ENCODE measurements at places on chromosomes 2 and 18.
A peak's percentile ranks its signal among the peaks of the same experiment; 100 is the strongest.

- H3K27ac ChIP-seq = no peak overlapping the region
- H3K36me3 ChIP-seq = peaks cover 13% of the 10 kb centered on the region
- H3K4me1 ChIP-seq = peaks cover 1% of the 10 kb centered on the region
- H3K27me3 ChIP-seq = no peaks in the 10 kb centered on the region
- DNase-seq = no peak
Measured at GRCh38 chr2:71133603-71134002, 3.2 kb downstream of the MPHOSPH10 start.

DNA sequence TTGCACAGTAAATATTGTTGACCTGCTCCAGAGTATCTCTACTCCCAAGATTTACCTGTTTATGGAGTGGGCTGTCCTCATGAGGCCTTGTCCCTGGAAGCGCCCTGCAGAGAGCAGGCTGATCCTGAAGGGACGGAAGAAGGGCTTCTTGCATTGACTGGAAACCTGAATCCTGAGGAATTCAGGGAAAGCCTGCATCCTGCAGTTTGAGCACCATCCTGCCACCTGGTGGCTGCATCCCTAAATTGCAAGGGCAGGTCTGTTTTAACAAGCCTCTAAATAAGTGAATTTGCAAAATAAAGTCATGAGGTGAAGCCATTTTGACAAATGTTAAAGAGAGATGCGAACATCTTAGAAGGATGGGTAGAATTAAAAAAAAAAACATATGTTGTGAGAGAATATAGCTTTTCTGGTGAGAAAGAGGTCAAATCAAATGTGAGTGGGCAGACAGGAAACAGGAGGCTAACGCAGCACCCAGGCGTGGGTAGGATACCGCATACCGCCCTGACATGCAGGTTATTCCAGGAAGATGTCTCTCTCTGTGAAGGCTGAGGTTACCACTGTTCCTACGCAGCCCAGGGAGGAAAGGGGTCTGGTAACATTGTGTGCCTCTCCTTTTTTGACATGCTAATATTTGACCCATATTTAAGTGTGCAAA lies 754.9 kb downstream of the RNF144A start:
- peaks cover 3% of the 10 kb centered on the region for H3K27me3 ChIP-seq
- peak; percentile 50 for DNase-seq
- peaks cover 1% of the 10 kb centered on the region for H3K36me3 ChIP-seq
- H3K4me3 ChIP-seq = no peak overlapping the region
- H3K4me1 ChIP-seq = no peaks in the 10 kb centered on the region

- no peak for DNase-seq
- H3K4me1 ChIP-seq = peaks cover 8% of the 10 kb centered on the region
- no peak overlapping the region for H3K27ac ChIP-seq
Measured at GRCh38 chr2:169291517-169291916, 70.8 kb downstream of the LRP2 start.

- no peak for DNase-seq
- H3K4me3 ChIP-seq = no peak overlapping the region
- no peaks in the 10 kb centered on the region for H3K36me3 ChIP-seq
- no peaks in the 10 kb centered on the region for H3K27me3 ChIP-seq
- no peak overlapping the region for H3K27ac ChIP-seq
- H3K4me1 ChIP-seq = peaks cover 2% of the 10 kb centered on the region
Measured at GRCh38 chr2:216789081-216789480, 70.8 kb downstream of the TNP1 start.

- no peak overlapping the region for H3K27ac ChIP-seq
- no peaks in the 10 kb centered on the region for H3K36me3 ChIP-seq
- H3K27me3 ChIP-seq = no peaks in the 10 kb centered on the region
- DNase-seq = no peak
- H3K4me3 ChIP-seq = no peak overlapping the region
Measured at GRCh38 chr2:211877061-211877460, 661.5 kb downstream of the ERBB4 start.

DNA sequence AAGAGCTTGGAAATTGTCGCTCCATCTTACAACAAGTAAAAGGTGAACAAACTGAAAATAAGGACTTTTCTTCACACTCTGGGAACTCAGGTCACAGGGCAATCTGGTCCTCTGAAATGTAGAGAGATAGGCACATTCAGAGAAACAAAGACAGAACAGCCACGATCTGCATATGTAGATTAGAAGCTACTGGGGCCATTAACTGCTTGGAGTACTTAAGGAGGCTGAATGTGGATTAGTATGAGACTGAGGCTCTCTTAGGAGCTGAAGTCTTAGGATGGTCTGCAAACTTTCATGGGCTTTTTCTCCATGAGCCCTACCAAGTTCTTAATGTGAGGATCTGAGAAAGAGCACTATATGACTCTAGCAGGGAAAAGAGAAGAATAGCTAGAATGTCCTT lies 265.3 kb upstream of the NXPH2 start:
- no peak overlapping the region for H3K27ac ChIP-seq
- H3K4me3 ChIP-seq = no peak overlapping the region
- H3K27me3 ChIP-seq = no peaks in the 10 kb centered on the region
- no peaks in the 10 kb centered on the region for H3K36me3 ChIP-seq

DNA sequence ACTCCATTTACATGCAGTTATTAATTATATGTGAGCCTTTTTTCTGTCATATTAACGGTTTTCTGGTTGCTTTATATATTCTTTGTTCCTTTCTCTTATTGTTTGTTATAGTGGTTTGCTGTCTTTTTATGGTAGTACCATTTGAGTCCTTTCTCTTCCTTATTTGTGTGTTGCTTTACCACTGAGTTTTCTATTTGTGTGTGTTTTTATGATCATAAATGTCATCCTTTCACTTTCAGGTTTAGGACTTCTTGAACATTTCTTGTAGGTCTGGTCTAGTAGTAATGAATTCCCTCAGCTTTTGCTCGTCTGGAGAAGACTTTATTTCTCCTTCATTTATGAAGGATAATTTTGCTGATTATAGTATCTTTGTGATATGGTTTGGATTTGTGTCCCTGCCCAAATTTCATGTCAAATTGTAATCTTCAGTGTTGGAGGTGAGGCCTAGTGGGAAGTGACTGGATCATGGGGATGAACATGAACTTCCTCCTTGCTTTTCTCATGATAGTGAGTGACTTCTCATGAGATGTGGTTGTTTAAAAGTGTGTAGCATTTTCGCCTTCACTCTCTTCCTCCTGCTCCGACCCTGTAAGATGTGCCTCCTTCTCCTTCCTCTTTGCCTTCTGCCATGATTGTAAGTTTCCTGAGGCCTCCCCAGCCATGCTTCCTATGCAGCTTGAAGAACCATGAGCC lies 11.5 kb downstream of the GCC2 start:
- no peaks in the 10 kb centered on the region for H3K4me1 ChIP-seq
- no peak overlapping the region for H3K4me3 ChIP-seq
- peaks cover 66% of the 10 kb centered on the region for H3K36me3 ChIP-seq
- H3K27me3 ChIP-seq = no peaks in the 10 kb centered on the region
- no peak for DNase-seq

- no peak overlapping the region for H3K27ac ChIP-seq
- no peak overlapping the region for H3K4me3 ChIP-seq
- no peak for DNase-seq
- H3K4me1 ChIP-seq = peaks cover 9% of the 10 kb centered on the region
- H3K36me3 ChIP-seq = no peaks in the 10 kb centered on the region
- peaks cover 8% of the 10 kb centered on the region for H3K27me3 ChIP-seq
Measured at GRCh38 chr2:99821572-99821971, 320.8 kb downstream of the AFF3 start.

GRCh38 chr2:105868060-105868459 lies 123.3 kb downstream of the NCK2 start:
- DNase-seq = no peak
- H3K4me1 ChIP-seq = peaks cover 27% of the 10 kb centered on the region
- H3K27me3 ChIP-seq = no peaks in the 10 kb centered on the region
- H3K27ac ChIP-seq = peak overlapping the region; percentile 75
- H3K4me3 ChIP-seq = no peak overlapping the region
- H3K36me3 ChIP-seq = peaks cover 6% of the 10 kb centered on the region

DNA sequence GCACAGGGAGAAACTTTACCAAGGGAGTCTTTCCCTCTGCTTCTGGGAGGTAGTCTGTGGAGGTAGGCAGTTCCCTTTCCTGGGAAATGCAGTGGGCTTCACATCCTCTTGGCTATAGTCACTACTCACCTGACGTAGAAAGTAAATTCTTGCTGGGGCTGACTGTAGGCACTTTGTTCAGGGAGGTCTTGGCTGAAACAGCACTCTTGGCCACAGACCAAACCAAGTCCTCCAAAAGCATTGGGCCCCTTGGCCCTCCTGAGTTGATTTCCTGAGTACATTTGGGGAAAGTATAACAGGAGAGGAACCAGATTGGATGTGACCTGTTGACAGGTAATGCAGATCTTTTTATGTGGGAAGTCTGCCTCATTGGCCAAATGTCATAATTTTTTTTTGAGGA lies 108.9 kb downstream of the MGAT5 start:
- H3K36me3 ChIP-seq = peaks cover 11% of the 10 kb centered on the region
- DNase-seq = no peak
- H3K4me3 ChIP-seq = no peak overlapping the region
- H3K4me1 ChIP-seq = peaks cover 7% of the 10 kb centered on the region
- no peak overlapping the region for H3K27ac ChIP-seq
- H3K27me3 ChIP-seq = no peaks in the 10 kb centered on the region

- H3K4me3 ChIP-seq = no peak overlapping the region
- no peaks in the 10 kb centered on the region for H3K27me3 ChIP-seq
- no peaks in the 10 kb centered on the region for H3K36me3 ChIP-seq
Measured at GRCh38 chr2:63814114-63814513, 27.6 kb upstream of the UGP2 start.

DNA sequence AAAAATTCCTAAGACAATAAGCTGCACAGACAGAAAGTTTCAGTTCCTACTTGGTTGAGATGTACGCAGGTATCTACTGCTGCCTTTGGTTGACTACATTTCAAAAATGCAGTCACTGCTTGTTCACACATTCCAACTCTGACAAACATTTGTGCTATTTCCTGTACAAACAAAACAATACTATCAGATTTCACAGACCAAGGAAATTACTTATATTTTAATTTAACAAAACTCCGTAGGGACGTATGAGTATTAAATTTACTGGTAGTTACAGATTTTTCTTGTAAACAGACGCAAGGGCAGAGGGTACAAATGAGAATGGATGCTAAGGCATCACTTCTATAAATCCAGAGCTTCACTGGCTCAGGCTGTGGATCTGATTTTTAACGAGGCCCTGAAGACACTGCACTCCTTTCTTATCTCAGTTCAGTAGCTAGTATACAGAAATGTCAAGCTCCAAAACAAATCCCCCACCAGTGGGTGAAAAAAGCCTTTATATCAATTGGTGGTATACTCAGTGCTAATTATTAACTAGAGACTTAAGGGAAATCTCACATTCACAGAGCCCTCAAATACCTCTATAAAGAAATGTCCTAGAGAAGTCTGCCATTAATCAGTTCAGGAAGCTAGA lies 31.7 kb upstream of the TTC32 start:
- peak overlapping the region; percentile 42 for H3K27ac ChIP-seq
- no peak for DNase-seq
- H3K36me3 ChIP-seq = peaks cover 45% of the 10 kb centered on the region
- H3K27me3 ChIP-seq = no peaks in the 10 kb centered on the region
- H3K4me3 ChIP-seq = no peak overlapping the region

Data from progenitor cell of endocrine pancreas (in vitro differentiated cells).